Effector CD8-positive, alpha-beta T cell (primary cell): ENCODE measurements at places on chromosomes 6 and 20.

DNA sequence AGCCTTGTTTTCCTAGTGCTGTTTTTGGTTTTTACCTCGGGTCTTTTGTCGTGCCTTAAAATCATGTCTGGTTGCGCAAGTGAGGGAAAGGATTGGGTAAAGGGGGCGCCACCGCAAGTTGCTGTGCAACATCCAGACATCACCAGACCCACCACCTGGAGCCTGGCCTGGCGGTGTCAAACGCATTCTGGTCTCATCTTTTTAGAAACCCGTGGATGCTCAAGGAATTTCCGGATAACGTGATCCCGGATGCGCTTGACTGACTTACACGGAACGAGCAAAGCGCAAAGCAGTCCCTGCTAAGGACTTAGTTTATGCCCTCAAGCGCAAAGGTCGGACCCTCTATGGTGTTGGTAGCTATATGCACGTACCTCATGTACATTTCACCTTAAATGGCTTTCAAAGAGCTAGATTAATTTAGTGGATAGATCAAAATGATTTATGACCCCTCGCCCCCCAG is 105.2 kb downstream of the OR2B2 start:
- DNase-seq, result no peak

DNA sequence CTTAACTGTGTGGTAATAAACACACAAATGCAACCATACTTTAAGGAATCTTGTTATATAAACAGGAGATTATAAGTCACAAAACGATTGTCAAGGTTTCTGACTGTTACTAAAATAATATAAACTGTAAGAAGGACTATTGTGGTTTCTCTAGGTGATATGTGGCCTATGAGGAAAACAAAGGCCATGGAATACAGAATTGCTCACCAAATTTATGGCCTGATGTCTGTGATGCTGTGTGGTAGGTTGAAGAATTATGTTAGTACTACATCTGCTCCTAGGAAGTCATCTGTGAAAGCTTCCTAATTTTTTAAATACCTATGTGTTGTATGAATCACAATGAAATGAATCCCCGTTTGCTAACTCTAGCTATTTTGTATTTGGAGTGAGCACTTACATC is 875.4 kb upstream of the MAP3K7 start:
- no peak for DNase-seq

- no peak for DNase-seq
Measured at GRCh38 chr6:90019216-90019615, 124.9 kb downstream of the GJA10 start.

DNA sequence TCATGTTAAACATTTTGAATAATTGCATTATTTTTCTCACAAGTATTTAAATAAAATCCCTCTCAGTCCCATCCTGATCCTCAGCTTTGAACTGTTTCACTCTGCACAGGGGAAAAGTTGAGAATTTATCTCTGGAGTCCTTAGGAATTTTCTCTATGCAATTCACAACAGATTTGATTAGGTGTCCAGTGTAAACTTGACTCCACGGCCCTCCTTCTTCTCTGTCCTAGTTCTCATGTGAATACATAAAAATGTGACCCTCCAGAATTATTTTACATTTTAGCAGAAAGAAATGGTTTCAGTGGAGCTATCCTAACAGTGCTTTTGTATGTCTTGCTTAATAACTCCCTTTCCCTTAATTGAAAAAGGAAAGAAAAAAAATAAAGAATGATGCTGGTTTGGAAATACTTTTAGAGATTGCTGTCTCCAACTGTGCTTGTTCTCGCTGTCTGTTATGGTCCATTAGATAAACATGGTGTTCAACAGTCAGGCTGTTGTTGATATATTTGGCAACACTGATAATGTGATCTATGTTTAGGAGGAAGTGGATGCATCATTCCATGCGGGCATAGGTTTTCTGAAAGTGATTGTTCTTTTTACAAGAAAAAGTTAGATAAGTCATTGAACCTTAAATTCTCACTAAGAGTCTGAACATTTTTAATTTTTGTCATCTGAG is 599.4 kb upstream of the CITED2 start:
- no peak for DNase-seq

DNA sequence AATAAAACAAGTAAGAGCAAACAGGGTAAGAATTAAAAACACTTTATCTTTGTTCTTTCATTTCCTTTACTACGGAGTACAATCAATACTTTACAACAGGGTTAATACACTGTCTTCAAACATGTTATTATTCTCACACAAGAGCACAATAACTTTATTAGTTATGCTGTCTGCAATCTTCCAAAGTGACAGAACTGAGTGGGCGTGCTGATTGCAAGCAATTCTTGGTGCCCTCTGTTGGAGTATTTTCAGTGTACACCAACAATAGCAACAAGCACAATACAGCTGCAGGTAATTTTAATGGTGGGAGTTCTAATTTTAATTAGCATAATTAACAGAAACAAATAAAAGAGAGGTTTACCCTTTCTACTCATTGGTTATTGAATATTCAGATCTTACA is 33.9 kb upstream of the PTPRK start:
- DNase-seq, result no peak

DNA sequence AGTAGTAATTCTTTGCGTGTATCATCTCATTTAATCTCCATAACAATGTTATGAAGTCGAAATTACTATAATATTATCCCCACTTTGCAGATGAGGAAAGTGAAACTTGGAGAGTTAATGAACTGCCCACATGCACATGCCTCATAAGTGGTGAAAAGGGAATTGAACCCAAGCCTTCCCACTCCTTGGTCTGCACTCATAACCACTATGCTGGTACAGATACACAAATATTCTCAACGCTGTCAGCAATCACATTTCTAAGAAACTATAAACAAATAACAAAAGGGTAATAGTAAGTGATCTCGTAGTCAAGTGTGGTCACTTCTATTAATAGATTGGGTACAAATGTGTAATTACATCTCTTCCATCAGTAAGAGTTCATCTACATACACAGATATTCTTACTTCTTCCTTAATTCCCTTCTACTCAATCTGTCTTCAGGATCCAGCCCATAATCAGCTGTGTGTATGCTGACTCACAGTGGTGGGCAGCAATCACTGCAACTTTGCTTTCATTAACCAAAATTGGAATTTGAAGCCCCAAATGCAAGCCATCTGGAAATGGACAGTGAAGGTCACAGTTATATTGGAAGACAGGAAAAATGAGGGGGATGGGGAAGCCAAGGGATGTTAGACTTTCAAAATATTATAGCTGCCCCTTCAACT is 6.6 kb downstream of the PRSS35 start:
- no peak for DNase-seq

DNA sequence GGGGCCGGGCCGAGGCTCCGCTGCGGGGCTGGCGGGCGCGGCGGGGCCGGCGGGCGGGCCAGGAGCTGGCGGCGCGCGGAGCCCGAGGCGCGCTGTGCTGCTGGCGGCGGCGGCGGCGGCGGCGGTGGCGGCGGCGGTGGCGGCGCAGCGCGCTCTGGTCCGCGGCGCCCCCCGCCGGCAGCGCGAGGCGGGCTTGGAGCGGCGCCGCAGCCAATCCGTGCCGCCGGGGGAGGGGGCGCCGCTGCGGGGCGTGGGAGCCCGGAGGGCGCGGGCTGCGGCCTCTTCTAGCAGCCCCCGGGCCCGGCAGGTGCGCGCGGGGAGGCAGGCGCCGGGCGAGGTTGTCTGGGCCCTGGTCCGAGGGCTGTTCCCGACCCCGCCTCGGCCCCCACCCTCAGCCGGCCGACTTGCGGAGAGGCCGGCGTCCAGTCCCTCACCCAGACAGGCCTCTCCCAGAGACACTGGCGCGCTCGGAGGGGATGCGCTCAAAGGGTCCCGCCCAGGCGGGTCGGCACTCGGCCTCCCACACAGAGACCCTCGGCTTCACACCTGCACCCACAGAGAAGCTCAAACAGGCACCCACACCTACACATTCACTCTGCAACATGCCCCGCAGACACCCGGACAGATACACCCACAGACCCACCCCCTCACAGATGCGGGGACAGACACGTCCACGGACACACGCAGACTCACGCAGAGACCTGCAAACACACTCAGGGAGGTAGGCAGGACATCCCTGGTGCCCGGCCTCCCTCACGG is at the start of gene RIMS4:
RIMS4 (minus strand) TSS at position 156 of the 759 bp plus-strand sequence. CDS start 275 bp downstream, outside the sequence.
- DNase-seq, result no peak

GRCh38 chr20:63734946-63735858 is 1.3 kb upstream of the LIME1 start:
- DNase-seq, result no peak

DNA sequence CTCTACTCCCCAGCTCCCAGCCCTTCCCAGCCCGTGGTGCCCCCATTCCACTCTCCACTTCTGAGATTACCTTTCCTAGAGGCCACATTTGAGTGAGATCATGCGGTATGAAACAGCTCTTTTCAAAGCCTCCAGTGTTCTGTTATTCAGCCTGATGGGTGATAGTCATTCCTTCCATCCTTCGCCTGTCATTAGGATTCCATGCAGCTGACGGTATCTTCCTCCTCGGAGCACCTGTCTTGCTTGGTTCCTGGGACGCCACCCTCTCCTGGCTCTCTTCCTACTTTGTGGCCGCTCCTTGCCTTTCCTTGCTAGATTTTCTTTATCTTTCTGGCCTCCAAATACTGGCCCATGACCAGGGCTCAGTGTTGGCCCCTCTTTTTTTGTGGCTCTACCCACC is 137.0 kb downstream of the ARID1B start:
- DNase-seq, result no peak

DNA sequence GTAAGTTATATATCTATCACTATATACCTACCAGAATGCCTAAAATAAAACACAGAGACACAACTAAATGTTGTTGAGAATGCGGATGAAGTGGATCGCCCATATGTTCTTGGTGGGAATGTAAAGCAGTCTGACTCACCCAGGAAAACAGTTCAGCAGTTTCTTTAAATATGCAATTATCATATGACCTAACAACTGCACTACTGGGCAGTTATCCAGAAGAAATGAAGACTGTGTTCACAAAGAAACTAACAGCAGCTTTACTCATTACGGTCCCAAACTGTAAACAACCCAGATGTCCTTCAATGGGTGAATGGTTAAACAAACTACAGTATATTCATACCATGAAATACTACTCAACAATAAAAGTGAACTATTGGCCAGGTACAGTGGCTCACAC is 14.3 kb upstream of the ZC3H12D start:
- DNase-seq, result no peak

- no peak for DNase-seq
Measured at GRCh38 chr6:39366931-39367618, 44.6 kb upstream of the KCNK16 start.

GRCh38 chr6:20117474-20117873 is 94.8 kb downstream of the MBOAT1 start:
- DNase-seq, result no peak

DNA sequence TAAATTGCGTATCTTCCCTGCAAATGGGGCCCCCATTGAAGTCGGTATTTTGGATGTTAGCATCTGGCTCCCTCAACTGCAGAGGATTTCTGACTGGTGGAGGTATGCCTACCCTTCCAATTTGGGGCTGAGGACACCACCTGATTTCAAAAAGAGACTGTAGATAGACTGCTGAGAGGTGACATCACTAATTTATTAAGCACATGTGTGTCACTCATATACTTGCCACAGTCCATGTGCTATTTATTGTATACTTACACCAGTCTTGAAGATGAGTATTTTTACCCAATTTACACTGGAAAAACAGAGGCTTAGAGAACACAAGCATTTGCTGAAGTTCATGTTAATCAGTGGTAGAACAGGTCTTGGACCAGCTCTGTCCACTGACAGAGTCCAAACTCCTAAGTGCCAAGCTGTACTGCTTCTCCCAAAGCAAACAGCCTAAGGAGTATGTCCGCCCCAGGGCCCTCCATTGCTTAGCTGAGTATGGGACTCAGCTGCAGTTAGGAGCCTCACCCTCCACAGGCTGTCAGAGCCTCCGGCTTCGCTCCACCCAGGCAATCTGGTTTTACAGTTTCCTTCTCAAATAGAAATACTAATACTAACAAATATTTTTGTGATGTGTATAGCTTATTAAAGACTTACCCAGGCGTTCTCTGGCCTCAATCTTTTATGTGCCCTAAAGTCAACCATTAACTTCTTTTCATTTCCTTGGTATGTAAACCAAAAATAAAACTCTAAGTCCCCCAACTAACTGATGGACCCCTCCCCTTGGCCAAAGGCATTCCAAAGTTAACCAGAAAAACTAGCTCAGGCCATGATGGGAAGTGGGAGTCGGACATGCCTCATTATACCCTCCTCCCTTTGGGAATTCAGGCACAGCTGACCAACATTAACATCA is 17.5 kb downstream of the RIN2 start:
- DNase-seq, result no peak

GRCh38 chr6:143564484-143565017 is 53.0 kb upstream of the FUCA2 start:
- DNase-seq, result no peak

DNA sequence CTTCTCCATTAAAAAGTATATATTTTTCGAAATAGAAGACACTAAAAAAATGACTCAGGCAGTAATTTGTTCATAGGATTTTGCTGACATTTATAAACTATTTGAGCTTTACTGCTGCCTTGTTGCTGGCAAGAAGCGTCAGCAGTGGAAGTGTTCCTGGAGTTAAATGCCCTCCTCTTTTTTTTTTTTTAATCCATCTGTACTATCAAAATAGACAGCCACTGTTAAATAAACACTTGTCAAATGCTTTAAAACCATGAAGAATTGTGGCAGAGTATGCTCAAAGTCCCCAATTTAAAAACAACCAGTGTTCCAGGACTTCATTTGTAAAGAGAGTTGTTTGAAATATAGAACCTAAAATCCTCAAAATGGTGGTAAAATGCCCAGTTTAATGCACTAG is 253.8 kb downstream of the NKAIN2 start:
- no peak for DNase-seq

DNA sequence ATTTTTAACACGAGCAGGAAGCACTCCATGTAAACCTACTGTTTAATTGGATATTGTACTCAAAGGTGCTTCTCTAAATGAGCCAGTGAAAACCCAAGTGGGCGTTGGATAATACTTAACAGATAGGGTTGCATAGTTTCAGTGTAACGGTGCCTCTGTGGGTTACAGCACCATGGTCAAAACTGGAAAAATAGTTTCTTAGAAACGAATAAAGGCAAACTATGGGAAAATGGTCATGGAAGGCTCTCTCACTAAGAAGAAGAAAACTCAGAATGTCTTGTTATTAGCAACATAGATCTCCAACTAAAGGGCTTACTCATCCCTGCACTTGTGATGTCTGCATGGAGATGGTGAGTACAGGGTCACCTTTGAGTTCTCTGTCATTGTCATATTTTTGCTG is 59.1 kb upstream of the NEDD9 start:
- DNase-seq, result no peak
